ENCODE measurements at places on chromosomes 5 and 9. TPM values are rescaled to one million over a fixed set of nuclear protein-coding genes. Genes with fewer than 3 reads are reported as not detected.
A peak's percentile ranks its signal among the peaks of the same experiment; 100 is the strongest.

Gene ZBED3
- total RNA-seq: 0.89 TPM

Gene FOXE1
- total RNA-seq: not detected

Gene P4HA2
- 71.7 TPM for total RNA-seq

Gene ENHO
- 1.1 TPM for total RNA-seq

- no peak for DNase-seq
These were observed 65.7 kb upstream of the KCNN2 start for GRCh38 chr5:114296191-114296590.

DNA sequence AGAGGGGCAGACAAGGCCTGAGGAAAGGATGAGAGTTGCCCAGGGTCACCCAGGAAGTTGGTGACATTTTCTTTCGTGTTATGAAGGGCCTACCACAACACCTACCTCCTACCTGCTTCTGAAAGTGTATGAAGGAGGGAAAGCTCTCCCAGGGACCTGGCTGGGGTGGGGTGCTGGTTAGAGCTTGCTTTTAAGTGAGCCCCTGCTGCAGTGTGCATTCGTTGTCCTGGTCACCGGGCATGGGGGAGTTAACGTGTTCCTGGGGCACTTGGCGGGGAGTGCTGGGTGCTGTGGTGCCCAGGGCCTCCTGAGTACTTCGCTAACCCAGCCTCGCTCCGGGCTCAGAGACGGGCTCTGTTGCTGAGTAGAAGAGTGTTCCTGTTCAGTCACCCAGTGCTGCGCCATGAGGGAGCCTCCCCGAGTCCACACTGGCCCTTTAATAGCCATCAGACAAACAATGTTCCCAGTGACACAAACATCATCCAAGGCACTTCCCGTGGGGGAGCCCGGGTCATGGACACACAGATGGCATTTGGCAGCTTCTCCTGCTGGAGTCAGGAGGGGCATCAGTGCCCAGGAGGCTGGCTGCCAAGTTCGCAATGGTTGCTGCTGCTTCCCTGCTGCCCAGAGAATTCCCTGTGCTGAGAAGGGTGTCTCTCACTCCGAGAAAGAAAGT, 85.7 kb downstream of the AMBP start:
- DNase-seq: no peak

DNA sequence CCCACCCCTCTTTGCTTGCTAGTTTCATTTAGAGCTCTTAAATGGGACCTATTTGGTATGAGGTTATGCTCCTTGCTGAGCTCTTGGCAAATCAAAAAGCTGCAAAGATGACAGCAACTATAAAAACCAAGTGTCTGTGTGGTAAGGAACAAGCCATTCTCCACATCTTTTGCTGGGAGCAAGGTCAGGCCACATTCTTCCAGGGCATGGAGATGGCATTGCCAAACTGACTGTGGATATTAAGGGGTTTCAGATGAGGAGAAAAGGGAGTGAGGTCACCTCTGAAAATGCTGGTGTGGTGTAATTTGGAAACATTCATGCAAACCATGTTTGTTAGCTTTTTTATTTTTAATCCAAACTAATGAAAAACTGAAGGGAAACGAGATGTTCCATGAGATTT, 218.8 kb upstream of the IL12B start:
- DNase-seq: no peak

DNA sequence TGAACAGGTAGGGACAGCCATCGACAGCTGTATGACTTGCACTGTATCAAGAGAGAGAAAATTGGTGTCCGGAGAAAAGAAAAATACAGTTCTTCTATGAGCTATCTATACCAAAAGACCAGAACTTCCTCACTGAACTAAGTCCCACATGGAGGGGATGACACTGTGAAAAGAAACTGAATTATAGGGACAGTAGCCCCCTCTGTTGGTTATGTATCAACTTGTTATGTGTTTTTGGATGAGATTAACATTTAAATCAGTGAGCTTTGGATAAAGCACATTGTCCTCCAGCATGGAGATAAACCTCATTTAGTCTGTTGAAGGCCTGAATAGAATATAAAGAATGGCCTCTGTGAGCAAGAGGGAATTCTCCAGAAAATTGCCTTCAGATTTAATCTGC, 176.6 kb upstream of the SH3GL2 start:
- no peak for DNase-seq

DNA sequence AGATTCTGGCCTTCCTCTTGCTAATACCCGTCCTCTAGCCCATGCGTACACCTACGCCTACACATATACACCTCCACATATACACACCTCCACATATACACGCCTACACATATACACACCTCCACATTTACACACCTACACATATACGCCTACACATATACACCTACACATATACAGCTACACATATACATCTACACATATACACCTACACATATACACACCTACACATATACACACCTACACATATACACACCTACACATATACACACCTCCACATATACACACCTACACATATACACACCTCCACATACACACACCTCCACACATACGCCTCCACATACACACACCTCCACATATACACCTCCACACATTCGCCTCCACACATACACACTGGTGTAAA, 27.2 kb downstream of the AK3 start:
- no peak for DNase-seq

- DNase-seq: no peak
These were observed 1.6 kb upstream of the NOL6 start for GRCh38 chr9:33475357-33475756.

DNA sequence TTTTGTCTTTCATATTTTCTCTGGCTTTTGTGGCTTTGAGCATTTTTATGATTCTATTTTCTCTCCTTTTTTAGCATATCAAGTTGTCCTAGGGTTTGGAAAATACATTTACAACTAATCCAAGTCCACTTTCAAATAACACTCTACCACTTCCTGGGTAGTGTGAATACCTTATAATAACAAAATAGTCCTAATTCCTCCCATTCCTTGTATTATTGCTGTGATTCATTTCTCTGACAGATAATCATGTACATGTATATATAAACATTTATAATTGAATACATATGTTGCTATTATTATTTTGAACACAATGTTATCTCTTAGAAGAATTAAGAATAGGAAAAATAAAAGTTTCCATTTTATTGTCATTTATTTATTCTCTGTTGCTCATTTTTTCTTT, 14.9 kb upstream of the ADAM19 start:
- no peak for DNase-seq

GRCh38 chr5:132223861-132224260, 3.8 kb downstream of the P4HA2 start:
- no peak for DNase-seq

GRCh38 chr5:171757853-171758535, 27.6 kb upstream of the SMIM23 start:
- peak; percentile 95 for DNase-seq

DNA sequence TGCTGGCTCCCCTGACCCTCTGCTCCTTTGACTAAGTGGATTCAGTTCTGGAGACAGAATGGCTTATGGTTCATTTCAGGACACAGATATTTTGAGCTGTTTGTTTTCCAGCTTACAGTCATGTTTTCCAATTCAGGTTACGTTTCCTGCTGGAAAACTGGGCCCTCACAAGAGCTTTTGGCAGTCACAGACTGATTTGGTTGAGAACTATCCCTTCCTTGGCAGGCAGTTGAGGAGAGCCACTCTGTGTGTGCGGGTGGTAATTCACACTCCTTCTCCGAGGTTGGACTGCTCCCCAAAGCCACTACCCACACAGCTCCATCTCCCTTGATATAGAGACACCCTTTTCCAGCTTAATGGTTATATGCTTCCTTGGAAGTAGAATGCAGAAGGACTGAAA, 534.5 kb downstream of the TMEM38B start:
- DNase-seq: no peak
